Left cardiac atrium (tissue), 4 donors: ENCODE measurements at places on chromosomes 5 and 9. TPM values are rescaled to one million over a fixed set of nuclear protein-coding genes. Genes with fewer than 3 reads are reported as not detected.

- DNase-seq: no peak
Measured at GRCh38 chr5:73273379-73274050, 100.5 kb downstream of the TMEM174 start.

- DNase-seq: no peak
Measured at GRCh38 chr9:137820161-137820855, 57.3 kb upstream of the CACNA1B start.

GRCh38 chr5:61866930-61867329 is 439.1 kb upstream of the KIF2A start:
- no peak for DNase-seq

- DNase-seq: no peak
Measured at GRCh38 chr5:120535900-120536299, 71.8 kb downstream of the PRR16 start.

- no peak for DNase-seq
Measured at GRCh38 chr5:40603378-40603777, 76.3 kb upstream of the PTGER4 start.

DNA sequence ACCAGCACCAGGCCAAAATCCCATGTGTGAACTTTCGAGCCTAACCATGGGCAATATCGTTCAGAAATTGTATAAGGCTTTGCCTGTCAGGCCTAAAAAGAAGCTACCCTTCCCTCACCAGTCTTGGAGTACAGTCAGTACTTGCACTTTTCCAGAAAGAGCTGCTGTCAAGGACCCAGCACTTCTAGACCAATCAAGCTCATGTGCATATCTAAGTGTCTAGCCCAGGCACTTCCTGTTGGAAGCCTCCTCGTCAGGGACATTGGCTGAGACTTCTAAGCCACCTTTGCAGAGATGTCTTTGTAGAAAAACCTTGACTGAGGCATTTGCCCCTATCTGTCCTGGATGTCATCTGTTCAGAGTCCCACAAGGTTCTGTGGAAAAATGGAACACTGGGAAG is 1930.5 kb downstream of the EFNA5 start:
- no peak for DNase-seq

DNA sequence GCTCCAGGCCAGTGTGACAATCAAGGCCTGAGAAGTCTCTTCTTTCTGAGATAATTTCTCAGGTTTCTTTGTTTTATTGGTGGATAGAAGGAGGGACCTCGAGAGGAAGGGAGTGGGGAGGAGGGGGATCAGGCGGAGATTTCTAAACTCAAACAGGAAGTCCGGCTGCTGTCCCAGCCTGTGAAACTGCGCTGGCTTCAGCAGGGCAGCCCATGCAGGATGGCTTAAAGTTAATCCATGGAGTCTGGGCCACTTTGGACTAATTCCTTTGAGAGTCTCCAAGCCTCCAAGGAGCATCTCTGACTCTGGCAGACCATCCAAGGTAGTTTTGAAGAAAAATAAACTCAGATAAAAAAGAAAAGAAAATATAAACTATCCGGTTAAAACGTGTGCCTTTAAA is 378.5 kb downstream of the MLLT3 start:
- DNase-seq: no peak

DNA sequence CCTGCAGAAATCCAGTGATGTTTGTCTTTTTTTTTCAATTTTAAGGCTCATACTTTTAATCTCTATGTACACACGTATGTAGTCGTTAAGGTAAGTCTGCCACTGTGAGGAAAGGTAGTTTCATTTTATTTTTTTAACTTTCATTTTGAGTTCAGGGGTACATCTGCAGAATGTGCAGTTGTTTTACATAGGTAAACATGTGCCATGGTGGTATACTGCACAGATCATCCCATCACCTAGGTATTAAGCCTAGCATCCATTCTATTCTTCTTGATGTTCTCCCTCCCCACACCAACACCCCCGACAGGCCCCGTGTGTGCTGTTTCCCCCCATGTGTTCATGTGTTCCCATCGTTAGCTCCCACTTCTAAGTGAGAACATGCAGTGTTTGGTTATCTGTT is 19.7 kb downstream of the MUSK start:
- no peak for DNase-seq

- no peak for DNase-seq
Measured at GRCh38 chr5:138033386-138033808, 518 bp upstream of the FAM13B start.

DNA sequence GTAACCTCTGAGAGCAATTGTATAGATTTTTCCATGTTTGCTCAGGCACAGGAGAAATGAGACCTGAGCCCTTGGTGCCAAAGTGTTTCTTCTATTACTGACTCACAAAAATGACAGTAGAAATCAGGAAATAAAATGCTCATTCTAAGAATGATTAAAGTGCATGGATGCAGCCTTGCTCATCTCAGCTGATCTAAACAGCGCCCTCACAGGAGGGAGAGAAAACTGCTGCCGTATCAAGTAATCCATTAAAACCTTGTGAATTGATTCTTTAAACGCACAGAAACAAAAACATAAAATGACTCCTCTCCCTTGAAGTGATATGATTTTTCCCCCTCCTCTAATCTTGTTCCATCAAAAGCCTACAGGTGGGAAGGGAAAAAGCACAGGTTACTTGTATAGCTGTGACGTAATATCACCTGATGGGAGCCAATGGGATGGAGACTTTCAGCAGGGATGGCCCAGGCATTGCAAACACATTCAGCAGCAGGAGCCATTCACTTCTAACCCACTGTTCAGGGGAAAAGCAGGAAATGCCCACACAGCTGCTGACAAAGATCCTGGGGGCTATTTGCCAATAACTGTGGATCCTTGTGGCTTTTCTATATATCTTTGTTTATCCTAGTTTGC is 76.7 kb downstream of the PLCXD3 start:
- DNase-seq: no peak

GRCh38 chr9:135410421-135410820 is 69.2 kb upstream of the PPP1R26 start:
- DNase-seq: no peak

GRCh38 chr5:18740301-18740700 is 1106.0 kb downstream of the TAF11L14 start:
- DNase-seq: no peak

DNA sequence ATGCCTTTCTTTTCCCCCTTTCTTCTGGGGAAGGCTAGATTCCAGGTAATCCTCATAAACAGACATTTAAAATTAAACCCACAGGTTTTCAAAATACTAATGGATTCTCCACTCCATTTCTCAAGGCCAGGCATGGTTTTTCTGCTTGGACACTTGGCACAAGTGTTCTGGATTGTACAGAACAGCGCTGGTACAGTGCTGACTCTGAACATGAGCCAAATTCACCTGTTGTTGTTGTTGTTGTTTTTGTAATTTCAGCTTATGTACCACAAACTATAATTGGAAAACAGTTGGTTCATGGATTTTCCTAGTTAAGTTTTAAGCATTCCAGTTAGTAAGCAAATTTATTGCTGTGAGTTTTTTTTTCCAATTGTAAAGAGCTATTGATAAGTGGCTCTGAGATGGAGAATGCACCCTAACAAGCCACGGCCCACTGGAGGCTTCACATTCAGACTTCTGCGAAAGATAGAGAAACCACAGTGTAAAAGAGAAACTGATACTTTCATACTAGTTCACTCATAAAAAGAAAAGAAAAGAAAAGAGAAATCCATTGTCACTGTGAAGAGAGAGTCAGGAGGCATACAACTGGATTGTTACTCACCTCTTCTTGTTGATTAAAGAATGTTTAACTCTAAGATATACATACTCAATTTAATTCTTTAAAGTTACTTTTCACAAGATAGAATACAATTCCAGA is 16.2 kb upstream of the ITGA1 start:
- no peak for DNase-seq

DNA sequence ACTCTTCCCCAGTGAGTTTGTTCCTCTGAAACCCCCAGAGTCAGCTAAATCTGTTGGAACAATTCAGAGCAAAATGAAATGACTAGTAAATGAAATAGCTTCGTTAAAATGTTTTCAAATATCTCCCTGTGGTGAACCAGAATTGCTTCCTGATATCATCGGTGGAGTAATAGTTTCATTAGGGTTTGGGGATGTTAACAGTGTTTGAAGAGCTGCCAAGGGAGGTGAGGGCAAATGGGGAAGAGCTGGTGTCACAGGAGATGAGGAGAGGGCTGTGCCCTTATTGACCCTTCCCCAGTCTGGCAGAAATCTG is 4.3 kb upstream of the C7 start:
- no peak for DNase-seq

- DNase-seq: peak; percentile 42
Measured at GRCh38 chr9:85200726-85201404, 531.3 kb downstream of the NTRK2 start.

- no peak for DNase-seq
Measured at GRCh38 chr5:120919017-120919416, 454.9 kb downstream of the PRR16 start.

- DNase-seq: peak; percentile 18
Measured at GRCh38 chr9:133963166-133963565, 29.0 kb downstream of the VAV2 start.

DNA sequence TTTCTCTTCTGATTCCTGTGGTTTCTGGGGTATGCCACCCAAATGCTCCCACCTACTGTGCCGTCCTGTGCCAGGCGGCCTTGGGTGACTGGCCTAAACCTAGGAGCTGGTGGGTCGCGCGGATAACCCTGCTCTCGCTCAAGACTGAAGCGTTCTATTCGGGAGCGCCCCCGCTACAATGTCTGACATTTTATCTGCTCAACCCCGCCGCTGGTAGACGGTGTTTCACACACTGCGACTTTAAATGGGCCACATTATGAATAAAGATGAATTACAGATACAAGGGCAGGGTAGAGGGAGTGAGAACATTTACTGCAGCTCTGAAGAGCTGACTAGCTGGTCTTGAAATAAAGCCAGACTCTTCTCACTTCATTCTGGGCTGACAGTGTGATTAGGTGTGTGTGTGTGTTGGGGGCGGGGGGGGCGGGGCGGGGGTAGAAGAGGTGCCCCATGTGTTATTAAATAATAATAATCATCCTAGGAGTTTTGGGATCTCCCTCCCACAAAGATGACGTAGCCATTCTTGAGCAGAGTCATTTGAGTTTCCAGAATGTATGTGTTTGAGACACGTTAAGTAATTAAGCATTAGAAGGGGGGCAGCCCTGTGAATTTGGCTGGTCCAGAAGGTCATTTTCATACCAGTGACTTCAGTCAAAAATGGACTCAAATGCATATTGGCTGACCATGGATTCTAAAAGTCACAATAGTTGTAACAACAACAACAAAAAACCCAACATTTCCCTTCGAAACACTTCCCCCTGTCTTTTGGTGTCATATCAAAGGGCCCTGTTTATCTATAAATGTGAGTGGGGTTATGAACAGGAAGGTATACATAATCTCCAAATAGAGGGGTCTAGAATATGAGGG is 1.0 kb upstream of the PTCH1 start:
- DNase-seq: no peak

- DNase-seq: no peak
Measured at GRCh38 chr5:14341571-14342230, 198.6 kb downstream of the TRIO start.

- no peak for DNase-seq
Measured at GRCh38 chr5:155154973-155155372, 141.4 kb downstream of the KIF4B start.

- no peak for DNase-seq
Measured at GRCh38 chr5:125452991-125453390, 706.6 kb upstream of the ZNF608 start.

GRCh38 chr5:51027271-51027670 is 356.0 kb upstream of the ISL1 start:
- no peak for DNase-seq

DNA sequence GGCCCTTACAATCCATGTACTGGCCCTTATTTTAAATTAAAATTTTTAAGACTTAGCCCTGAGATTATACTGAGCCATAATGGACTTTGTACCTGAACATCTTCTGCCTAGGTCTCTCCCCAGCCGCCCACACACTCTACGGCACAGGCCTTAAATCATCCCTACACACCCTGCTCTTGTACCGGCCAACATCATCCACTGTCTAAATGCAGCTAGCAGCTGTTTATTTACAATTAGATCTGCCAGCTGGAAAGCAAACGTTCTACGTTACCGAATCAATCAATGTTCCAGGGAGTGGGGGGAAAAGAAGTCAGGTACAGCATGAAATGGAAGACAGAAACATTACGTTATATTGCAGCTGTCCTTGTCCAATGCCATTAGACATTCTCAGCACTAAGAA is 88.4 kb upstream of the GRAMD2B start:
- DNase-seq: no peak

DNA sequence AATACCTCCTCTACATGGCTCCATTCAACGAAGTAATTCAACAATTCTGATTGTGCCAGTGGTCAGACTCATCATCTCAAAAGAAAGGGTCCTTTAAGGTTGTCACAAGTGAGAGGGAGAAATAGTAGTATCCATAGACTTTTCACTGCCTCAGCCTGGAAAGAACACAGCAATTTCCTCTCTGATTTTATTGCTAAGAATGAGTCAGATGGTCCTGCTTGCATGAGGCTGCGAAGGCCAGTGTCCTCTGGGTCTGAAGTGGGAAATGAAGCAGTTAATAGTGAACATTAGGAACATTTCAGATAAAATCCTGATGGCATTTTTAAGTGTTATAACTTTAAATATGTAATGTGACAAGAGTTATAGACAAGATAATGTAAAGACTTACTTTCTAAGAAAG is 979.0 kb downstream of the EFNA5 start:
- DNase-seq: no peak

GRCh38 chr5:102901424-102902134 is 146.5 kb downstream of the PAM start:
- DNase-seq: no peak

DNA sequence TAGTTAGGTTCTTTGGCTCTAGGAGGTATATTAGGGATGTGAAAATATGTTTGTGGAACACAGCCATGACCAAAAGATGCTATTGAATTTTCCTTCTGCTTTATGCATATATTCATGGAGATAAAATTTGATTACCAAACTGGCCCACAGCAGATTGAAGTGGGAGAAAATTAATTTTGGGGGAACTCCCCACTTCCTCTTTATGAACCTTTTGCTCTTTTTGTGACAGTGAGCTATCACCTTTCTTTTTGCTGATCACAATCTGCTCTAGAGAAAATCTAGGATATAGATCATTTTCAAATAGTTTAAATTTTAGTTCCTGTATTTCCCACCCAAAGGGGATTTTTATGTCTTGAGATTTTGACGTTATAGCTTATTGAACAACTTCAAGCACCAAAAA is 313.0 kb downstream of the GABRB2 start:
- DNase-seq: no peak

DNA sequence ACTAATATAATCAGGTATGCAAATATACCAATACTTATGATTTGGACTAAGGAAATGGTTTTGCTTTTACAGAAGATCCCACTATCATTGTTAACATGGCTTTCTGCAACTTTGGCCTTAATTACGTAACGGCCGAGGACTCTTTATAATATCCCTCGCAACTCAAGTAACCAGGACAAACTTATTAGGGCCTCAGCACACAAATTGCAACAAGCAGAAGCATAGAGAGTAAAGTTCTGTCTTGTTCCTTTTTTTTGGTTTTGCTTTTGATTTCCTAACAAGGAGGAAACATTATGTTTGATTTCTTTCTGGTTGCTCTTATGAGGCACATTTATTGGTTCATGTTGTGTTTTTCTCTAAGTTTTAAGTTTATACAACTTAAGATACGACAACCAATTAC is 60.4 kb downstream of the RORB start:
- no peak for DNase-seq

Gene HMCN2
- 4.6 TPM for total RNA-seq

Gene HACD4
- total RNA-seq: 2.1 TPM

Gene CTSL
- 162 TPM for total RNA-seq

Gene TNFAIP8
- 8.6 TPM for total RNA-seq

Gene PCDHGA12
- total RNA-seq: 4.5 TPM

Gene TMEM174
- not detected for total RNA-seq

Gene PCDHGA10
- 4.6 TPM for total RNA-seq

Gene IQGAP2
- 6.9 TPM for total RNA-seq

Gene IFNK
- not detected for total RNA-seq

Gene MYMK
- total RNA-seq: not detected
